T-helper 2 cell (primary cell): ENCODE measurements at places on chromosomes 11 and 22.

DNA sequence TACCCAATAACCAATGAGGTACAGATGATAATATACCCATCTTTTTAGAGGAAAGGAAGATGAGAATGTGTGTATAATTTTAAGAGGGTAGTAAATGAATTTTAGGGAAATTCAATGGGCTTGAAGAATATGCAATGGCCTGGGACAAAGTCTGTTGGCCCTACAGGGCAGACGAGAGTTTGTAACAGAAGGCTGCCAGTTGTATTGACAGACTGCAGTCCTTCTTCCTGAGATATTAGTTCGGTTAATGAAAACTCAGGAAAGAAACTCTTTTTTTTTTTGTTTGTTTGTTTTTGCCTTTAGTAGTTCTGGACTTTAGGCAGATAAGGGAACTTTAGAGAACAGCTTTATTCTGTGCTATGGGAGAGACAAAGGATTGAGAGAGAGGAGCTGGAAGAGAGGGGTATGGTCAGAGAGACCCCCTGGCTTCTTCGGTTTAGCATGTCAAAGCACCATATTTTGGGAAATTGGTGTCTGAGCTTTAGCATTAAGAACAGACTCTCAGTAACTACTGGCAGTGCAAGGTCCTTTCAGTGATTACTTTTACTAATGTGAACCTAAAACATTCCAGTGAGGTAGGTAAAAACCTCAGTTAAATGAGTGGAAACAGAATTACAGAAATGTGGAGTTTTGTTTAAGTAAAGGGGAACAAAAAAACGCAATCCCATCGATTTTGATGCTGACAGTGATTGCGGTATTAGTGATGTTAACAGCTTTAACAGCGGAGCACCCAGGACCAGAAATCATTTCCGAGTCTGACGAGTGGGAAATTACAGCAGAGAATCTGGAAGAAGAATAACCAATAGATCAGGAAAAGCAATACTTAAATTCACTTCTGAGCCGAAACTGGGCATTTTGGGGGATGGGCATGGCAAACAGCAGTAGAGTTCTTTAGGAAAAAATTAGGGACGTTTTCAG, 644 bp upstream of the NAALAD2 start:
- DNase-seq: no peak

- DNase-seq: no peak
Observed at GRCh38 chr11:47087801-47088200, 88.9 kb downstream of the ARFGAP2 start.

DNA sequence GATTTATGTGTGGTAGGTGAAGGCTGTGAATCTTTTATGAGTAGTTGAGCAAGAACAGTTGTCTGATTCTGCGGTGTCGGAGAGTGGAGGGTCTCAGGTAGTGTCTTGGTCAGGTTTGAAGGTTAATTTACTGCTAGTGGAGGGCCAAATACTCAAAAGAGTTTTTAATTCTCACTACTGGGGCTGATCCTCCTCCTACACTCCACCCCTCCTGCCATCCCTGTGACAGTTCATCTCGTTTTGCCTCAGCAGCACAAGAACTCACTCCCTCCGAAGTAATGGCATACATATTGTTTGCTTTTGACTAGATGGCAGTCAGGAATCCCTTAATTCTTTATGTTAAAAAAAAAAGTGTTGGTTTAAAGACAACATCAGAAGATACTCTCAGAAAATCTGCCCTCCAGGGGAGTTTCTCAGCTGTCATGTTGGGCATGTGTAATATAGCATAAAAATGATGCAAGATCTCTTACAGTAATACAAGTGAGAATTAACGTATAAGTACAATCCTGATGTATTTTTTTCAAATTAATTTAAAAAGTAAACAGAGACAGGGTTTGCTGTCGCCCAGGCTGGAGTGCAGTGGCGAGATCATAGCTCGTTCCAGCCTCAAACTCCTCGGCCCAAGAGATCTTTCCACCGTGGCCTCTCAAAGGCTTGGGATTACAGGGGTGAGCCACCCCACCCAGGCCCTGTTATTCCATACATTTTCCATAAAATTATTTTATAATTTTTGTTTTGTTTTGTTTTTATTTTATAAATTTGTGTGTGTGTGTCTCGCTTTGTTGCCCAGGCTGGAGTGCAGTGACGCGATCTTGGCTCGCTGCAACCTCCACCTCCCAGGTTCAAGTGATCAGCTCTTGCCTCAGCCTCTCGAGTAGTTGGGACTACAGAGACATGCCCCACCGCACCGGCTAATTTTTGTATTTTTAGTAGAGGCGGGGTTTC, 1.3 kb downstream of the FAR1 start:
- DNase-seq: no peak

DNA sequence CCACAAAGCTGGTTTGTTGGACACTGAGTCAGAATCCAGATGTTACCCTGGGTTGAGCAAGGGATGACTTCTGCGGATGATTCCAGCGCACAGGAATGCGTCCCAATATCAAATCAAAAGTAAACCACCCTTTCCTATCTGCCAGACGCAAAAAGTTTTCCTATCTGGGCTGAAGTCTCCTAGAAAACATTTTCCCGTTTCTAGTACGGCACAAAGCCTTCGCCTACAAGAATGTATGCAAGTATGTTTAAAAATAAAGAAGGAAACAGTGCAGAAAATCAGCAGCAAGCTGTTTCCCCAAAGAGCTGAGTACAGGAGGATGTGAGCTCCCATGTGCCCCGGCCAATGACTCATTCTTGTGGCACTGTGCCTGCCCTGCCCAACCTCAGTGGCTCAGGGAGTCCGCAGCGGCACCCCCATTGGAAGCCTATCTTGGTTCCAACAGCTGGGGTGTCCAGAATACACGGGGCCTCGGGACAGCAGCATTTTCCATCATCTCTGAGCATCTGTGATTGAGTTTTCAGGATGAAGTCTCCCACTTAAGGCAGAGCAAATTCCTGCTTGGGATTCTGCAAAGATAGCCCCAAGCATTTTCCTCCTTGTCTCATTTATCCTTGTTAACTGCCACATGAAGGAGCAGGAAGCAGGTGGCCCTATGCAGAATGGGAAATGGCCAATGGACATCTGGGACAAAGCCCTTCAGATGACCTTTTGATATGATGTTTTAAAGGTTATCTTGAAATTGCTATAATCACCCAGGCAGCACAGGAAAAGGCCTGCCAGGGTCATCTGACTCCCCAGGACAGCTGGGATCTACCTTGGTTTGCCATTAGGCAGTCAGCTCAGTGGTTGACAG, 17.5 kb downstream of the KCNJ5 start:
- DNase-seq: no peak

GRCh38 chr11:43556612-43557375, 123.7 kb upstream of the HSD17B12 start:
- no peak for DNase-seq

GRCh38 chr11:13772223-13773046, 104.0 kb downstream of the FAR1 start:
- no peak for DNase-seq

- no peak for DNase-seq
Observed at GRCh38 chr11:75507571-75507970, 18.2 kb downstream of the GDPD5 start.
